ENCODE measurements at places on chromosomes 4 and X. TPM values are rescaled to one million over a fixed set of nuclear protein-coding genes. Genes with fewer than 3 reads are reported as not detected.
A peak's percentile ranks its signal among the peaks of the same experiment; 100 is the strongest.

GRCh38 chr4:59044286-59044900 lies 1934.2 kb upstream of the IGFBP7 start:
- DNase-seq = no peak

DNA sequence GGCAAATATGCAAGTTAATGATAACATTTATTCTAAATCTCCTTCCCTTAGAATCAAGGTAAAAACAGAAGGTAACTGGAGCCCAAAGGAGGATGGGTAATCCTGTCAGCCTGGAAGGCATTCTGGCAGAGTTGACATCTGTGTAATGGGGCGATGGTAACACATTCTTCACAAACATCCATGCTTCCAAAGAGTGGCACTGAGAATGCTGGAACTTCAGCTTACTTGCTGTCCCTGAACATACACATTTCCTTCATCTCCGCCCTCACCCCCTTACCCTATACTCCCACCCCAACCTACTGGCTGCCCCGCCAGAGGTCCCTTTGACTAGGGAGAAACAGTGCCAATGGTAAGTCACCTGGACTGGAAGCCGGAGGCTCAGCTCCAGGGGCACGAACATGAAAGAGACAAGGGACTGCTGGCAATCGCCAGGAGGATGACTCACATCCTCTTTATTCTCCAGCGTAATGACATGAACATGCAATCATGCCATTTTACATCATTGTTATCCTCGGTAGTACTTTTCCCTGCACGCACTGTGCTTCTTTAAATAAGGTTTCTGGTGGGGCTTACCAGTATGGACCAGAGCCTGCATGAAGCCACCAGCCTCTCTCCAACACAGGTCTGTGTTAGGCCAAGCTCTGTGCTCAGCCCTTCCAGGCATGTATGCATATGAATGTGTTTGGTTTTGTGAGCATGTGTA lies 694.2 kb upstream of the TENM3 start:
- DNase-seq = no peak

DNA sequence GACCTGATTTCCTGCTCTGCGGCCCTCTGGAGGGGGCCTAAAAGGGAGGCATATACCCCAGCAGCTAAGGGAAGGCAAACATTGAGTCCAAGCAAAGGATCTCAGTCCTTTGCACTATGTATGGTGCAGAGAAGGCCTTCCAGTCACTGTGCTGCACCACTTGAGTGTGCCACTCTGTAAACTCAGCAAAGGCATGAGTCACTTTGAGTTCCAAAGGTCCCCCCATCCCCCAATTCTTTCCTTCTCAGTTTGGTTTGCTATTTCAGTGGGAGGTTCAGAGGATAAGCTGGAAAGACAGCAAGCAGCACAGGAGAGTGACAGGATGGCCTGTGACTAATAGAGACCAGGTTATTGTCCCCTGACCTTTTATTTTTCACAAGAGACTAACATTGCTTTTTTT lies 131.3 kb downstream of the FHDC1 start:
- DNase-seq = peak; percentile 19

DNA sequence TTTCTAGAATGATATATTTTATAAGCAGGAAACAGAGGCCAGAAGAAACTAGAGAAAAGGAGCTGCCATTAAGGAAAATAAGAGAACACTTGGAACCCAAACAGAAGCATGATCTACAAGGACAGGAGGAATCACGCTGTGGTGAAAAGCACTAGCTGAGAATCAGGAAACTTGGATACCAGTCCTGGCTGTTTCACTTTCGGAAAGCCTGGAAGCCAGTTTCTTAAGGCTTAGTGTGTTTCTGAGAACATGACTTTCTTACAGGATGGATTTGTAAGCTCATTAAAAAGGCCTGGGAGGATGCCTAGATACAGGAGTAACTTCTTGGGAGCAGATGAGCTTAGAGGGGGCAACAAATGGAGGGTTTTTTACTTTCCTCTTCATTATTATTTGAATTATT lies 36.9 kb downstream of the TLL1 start:
- DNase-seq = no peak

GPC4 gene
- total RNA-seq = 14.2 TPM

DNA sequence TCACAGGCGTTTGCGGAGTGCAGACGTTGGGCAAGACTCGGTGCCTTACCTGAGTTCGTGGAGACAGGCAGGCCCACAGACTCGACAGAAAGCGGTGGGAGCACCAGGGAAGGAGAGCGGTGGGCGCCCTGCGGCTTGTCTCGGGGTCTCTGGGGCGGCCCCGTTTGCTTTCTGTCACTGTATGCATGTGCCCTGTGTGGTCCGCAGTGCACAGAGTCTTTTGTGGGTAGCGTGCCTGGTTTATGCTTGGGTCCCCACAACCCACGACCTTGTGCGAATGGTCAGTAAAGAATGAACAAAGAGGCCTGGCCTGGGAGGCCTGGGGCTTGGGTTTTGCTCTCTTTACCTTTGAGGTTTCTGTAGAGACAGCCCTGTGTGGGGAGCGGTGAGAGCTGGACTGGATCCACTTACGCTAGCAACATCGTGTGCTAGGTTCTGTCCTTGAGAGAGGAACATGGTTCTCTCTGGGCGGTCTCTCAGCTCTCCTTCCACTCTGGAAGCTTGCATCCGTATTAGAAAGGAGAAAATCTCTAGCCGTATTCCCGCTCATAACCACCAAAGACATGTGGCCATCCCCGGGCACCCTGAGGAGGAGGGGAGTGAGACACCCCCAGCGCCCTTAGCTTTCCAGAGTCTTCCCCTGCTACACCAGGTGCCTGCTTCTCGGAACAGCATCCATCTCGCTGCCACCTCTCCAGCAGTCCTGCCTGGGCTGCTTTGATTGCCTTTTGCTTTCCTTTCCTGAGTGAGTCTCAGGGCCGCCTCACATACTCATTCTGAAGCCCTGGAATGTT lies 1.2 kb downstream of the TADA2B start:
- no peak for DNase-seq

- no peak for DNase-seq
Measured at GRCh38 chr4:94304365-94304971, 38.2 kb downstream of the HPGDS start.

- DNase-seq = no peak
Measured at GRCh38 chrX:105191878-105192277, 28.6 kb downstream of the TEX13A start.
